ENCODE measurements at places on chromosomes 6 and 20. TPM values are rescaled to one million over a fixed set of nuclear protein-coding genes. Genes with fewer than 3 reads are reported as not detected.

Gene ACOT13
- 6.7 TPM for total RNA-seq

DNA sequence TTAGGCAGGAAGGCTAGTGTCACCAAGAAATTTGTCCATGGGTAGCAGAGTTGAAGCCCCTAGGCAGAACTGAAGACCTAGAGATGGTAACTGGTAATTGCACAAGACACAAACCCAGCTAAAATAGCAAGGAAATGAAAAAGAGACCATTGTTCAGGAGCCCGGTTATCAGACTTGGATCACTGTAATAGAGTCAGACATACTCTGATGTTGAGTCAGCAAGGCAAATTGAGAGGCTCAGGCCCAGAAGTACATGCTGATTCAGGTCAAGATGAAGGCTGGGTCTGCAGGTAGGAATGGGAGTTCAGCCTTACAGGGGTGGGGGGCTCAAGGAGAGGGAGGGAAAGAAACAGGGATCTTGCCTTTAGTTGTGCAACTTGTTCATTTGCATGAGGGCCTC lies 6.5 kb upstream of the TMEM242 start:
- no peak for DNase-seq

GRCh38 chr20:1888796-1889463 lies 6.3 kb upstream of the SIRPA start:
- DNase-seq = peak; percentile 72

Gene MICB
- total RNA-seq = 11.7 TPM

Gene DEFB132
- total RNA-seq = not detected
